ENCODE measurements at places on chromosomes 5 and 9. TPM values are rescaled to one million over a fixed set of nuclear protein-coding genes. Genes with fewer than 3 reads are reported as not detected.
A peak's percentile ranks its signal among the peaks of the same experiment; 100 is the strongest.

- peak; percentile 81 for DNase-seq
These were observed 18.0 kb downstream of the MGAT1 start for GRCh38 chr5:180784497-180785097.

DNA sequence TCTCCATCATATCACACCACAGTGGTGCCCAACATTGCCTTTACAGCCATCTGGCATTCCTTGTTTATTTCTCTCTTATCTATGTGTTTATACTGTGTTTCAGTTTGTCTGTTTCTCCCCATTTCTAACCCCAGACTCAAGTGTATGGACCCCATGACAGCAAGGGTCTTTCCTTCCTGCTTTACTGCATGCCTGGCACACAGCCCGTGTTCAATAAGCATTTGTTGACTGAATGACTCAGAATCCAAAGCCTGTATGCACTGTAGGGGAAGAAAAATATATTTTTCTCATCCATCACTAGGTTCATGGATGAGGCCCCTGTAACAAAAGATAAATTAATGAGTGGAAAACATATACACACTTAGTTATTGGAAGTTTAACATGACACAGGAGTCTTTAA lies 190.8 kb upstream of the SEMA6A start:
- DNase-seq: peak; percentile 10

DNA sequence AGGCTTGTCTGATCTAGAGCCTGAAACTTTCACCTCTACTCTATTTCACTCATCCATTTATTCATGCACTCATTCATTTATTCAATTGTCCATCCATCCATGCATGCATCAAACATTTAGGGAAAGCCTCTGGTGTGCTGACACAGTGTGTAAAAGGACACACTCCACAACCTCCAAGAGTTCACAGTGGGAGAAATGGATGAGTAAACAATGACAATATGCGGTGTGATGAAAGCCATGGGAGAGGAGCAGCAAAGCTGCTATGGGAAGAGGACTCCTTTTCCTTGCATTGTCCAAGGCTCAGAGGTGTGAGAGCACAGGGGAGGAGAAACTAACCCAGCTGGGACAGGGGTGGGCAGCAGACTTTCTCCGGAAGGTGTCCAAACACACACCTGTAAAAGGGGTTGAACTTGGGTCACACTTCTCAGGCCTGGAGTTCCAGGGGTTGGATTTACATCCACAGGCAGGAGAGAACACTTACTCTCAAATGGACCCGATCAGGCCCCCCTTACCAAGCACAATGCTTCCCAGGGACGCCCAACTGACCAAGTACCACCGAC lies 21.2 kb upstream of the PFDN1 start:
- DNase-seq: no peak

DNA sequence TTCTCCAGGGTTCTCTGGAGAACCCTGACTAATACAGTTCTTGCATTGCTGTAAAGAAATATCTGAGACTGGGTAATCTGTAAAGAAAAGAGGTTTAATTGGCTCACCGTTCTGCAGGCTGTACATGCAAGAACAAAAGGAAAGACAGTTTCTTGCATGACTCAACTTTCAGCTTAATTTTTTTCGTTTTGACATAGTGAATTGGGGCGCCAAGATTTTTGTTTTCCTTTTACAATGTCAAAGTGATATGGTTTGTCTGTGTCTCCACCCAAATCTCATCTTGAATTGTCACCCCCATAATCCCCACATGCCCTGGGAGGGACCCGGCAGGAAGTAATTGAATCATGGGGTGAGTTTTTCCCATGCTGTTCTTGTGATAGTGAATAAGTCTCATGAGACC lies 11.8 kb upstream of the CRHBP start:
- DNase-seq: no peak

GRCh38 chr5:114949756-114950155 lies 220.0 kb downstream of the TRIM36 start:
- no peak for DNase-seq

GRCh38 chr5:16137177-16137576 lies 42.4 kb downstream of the MARCHF11 start:
- DNase-seq: no peak

GRCh38 chr9:788777-789176 lies 52.7 kb upstream of the DMRT1 start:
- DNase-seq: no peak

- peak; percentile 89 for DNase-seq
These were observed 235.3 kb downstream of the SYK start for GRCh38 chr9:91036826-91037510.

DNA sequence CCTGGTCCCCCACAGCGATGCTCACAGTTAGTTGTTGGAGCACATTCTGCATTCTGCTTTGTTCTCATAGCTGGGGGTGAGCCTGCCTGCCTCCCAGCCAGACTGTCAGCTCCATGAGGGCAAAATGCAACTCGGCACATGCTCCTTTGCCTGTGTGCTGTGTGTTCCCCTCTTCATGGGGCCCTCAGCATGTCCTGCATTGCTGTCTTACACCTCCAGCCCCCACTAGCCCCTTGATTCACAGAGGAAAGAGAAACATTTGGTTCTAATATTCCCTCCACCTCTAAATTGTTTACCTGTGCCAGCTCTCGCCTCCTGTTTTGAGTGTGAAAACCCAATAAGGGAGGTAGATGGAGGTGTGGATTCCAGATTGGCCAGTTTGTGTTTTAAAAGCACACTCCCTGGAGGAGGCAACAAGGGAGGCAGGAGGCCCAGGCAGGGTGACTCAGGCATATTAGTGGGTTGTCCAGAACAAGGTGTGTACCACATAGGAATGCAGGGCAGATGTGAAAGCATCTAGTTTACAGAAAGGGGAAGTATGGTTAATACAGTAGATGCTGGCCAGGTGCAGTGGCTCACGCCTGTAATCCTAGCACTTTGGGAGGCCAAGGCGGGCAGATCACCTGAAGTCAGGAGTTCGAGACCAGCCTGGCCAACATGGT lies 224.6 kb downstream of the AGTPBP1 start:
- no peak for DNase-seq

GRCh38 chr5:157025093-157025698 lies 33.7 kb downstream of the HAVCR1 start:
- no peak for DNase-seq

ADAMTS12 gene
- not detected for total RNA-seq

IFNA2 gene
- not detected for total RNA-seq

Data from HT-29 (cell line).